ENCODE measurements at places on chromosomes 11 and 22.

DNA sequence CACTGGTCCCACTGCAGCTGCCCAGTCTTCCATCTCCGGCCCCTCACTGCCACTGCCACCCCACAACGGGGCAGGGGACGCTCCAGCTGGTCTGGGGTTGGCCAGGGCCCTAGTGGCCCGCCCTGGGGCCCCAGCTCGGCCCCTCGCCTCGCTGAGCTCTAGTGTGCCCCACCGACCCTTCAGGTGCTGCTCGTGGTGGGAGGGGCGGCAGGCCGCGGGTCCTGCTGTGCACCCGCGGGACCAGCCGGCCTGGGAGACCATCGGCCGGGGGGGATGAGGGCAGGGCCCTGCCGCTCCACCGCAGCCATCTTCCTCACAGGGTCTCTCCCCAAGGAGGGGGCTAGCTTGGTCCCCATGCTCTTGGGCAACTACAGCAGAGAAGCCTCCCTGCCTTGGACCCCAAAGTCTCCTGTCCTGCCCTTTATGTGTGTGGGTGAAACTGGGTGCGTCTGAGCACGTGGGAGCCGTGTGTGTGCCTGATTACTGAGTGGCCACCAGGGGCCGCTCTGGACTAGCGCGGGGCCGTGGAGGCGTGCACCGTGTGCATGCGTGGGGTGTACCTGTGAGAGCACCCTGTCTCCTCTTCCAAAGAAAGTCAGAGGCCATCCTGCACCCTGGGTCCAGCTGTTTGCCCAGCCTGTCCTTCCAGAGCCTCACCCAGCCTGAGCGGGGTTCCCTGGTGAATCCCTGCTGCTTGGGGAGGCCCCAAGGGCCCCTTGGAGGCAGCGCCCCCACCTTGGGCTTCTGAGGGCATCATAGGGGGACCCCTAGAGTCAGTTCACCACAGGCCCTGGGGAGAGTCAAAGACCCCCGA is 6.0 kb upstream of the ACR start:
- peak; percentile 34 for DNase-seq

GRCh38 chr22:43837666-43838065 is 24.6 kb downstream of the SULT4A1 start:
- DNase-seq, result no peak

GRCh38 chr11:94623120-94623735 is 56.1 kb downstream of the PIWIL4 start:
- DNase-seq, result peak; percentile 86

- peak; percentile 34 for DNase-seq
Observed at GRCh38 chr11:41786087-41786486, 326.6 kb upstream of the LRRC4C start.

- peak; percentile 100 for DNase-seq
Observed at GRCh38 chr22:37658133-37659065, at the start of gene PDXP. PDXP (plus strand) TSS chr22:37658723; CDS start chr22:37658783, 60 bp downstream.

- DNase-seq, result peak; percentile 22
Observed at GRCh38 chr11:110098645-110099044, 5.5 kb downstream of the ZC3H12C start.

DNA sequence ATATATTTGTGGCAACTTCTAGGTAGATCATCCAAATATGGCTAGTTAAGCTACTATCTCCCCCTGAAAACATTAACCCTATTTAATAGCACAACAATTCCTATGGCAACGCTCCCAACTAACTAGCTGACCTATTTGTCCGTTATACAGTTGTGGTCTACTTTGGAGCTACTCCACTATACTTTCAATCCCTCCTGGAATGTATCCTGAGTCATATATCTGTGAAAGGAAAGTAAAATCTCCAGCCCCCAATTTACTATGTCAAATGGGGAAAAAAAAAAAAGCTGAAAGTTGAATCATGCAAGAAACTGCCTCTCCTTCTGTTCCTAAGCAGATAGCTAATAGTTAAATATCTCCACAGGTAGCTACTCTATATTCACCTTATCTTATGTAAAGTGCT is 128.5 kb downstream of the CD44 start:
- DNase-seq, result peak; percentile 84

GRCh38 chr11:76623171-76623883 is 47.2 kb downstream of the LRRC32 start:
- peak; percentile 55 for DNase-seq

GRCh38 chr22:45446216-45446615 is 32.7 kb downstream of the RIBC2 start:
- no peak for DNase-seq
